ENCODE measurements at places on chromosomes 7 and 10. TPM values are rescaled to one million over a fixed set of nuclear protein-coding genes. Genes with fewer than 3 reads are reported as not detected.

- DNase-seq: no peak
Observed at GRCh38 chr10:44619521-44619920, 234.6 kb upstream of the CXCL12 start.

DNA sequence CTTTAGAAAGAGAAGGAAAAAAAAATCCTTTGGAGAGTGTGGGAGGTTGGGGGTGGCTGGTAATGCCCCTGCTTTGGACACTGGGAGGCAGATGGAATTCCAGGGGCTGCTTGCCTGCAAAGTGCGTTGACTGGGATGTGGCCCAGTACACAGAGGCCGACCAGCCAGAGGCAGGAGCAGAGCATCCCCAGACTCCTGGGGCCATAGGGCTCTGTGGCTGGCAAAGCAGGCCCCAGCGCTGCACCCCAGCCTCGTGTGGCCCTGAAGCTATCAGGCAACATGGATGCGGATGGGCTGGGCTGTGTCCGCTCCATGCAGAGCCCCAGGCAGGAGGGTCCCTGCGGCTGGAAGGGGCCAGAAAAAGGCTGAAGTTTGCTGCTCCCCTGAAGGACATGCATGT is 361.6 kb upstream of the FZD8 start:
- no peak for DNase-seq

DNA sequence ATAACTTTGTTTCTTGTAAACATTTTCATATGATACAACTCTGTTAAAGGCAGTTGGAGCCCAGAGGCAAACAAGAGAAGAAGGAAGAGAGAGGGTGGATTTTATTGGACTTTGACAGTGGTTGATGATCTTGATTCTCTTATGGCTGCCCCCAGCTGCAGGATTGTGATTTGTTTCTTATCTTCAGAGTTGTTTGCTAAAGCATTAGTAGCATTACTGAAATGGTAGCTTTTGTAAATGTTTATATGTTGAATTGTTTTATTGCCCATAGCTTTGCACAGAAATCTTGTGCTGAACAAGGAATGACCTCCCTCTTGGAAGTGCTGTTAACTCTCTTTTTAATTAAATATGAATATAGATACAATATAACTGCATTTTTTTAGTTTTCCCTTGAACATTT is 309.4 kb downstream of the AUTS2 start:
- DNase-seq: no peak

GRCh38 chr10:129655007-129655678 is 188.1 kb downstream of the MGMT start:
- no peak for DNase-seq

The WAPL gene
- total RNA-seq: 35.3 TPM

The UCMA gene
- not detected for total RNA-seq

The ITGB8 gene
- total RNA-seq: 6.5 TPM
